ENCODE measurements at places on chromosomes 3 and 15.
A peak's percentile ranks its signal among the peaks of the same experiment; 100 is the strongest.

DNA sequence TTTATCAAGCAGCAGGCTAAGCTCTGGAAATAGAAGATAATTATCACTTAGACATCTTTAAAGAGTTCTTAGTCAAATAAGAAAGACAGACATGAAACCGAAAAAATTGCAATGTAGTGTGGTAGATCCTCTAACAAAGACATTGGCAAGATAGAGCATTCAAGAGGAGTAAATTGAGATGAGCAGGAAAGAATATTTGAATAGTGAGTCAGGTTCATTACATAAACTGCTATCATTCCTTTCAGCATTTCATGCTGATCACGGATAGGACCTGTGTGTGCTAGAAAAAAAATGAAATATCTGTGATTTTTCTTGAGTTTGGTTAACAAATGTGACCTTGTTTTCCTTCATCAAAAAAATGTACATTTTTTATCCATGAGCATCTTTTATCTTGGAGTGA is 460.9 kb downstream of the OTOL1 start:
- DNase-seq, result no peak

GRCh38 chr3:183817639-183818038 is 7.7 kb downstream of the MAP6D1 start:
- DNase-seq, result no peak

DNA sequence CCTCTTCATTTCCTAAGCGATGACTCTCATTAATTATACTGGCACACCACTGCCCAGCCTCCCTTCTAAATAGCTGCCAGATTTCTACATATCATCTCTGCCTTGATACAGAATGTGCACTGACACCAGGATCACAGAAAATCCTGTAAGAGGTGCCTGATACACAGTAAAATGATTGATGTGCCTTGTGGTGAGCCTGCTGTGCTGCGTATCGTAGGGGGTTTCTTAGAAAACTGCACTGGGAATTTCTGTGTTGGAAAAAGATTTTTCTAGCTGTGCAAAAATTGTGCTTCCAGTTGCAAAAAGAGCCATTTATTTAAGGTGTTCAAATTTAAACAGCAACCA is 3.0 kb upstream of the PLCH1 start:
- no peak for DNase-seq

GRCh38 chr3:50436114-50436674 is 67.2 kb downstream of the CACNA2D2 start:
- DNase-seq, result no peak

DNA sequence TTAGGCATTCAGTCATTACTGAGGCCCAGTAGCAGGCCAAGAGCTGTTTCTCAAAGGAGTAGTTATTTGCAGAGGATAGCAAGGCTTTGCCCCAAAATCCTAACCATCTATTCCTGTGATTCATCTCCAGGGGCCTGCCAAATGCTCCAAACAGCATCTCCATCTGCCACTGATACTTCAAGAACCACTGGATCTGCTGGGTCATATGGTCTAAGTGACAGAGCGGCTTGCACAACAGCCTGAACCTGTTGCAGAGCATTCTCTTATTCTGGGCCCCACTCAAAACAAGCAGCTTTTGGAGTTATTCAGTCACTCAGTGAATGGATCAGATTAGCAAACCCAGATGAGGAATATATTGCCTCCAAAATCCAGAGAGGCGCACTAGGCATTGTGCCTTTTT is 68.8 kb upstream of the ALDH1A3 start:
- no peak for DNase-seq

DNA sequence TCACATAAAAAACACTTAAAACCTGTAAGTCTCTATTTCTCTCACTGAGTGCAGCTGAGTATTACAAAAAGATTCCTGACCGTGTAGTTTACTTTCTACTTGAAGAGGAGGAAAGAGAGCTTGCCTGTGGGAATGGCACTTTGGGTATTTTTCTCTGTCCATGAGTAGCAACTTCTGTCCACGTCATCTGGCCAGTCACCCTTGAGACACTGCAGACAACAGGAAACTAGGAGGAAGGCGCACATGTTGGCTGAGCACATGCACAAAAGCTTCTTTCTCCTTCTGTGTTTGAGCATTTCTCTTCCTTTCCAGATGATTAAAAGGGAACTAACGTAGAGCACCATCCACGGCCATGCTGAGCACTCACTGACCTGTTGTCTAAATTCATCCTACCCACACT is 19.7 kb downstream of the STARD5 start:
- no peak for DNase-seq

DNA sequence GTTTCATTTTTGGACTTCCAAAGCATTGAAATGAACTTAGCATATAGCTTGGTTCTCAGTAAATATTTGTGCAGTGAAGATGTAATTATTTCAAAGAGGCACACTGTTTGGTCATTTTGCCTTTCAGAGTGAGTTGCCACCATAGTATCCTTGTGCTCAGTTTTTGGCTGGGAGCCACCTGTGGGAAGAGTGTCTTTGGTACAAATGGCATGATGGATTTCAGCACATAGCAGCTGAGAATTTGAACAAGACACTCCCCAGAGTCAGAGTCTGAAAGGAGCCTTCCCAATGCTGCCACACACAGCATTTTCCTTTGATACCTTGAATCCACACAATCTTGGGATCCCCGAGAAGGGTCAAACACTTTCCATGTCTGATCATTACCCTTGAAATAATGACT is 897.2 kb upstream of the ARPP21 start:
- DNase-seq, result no peak

DNA sequence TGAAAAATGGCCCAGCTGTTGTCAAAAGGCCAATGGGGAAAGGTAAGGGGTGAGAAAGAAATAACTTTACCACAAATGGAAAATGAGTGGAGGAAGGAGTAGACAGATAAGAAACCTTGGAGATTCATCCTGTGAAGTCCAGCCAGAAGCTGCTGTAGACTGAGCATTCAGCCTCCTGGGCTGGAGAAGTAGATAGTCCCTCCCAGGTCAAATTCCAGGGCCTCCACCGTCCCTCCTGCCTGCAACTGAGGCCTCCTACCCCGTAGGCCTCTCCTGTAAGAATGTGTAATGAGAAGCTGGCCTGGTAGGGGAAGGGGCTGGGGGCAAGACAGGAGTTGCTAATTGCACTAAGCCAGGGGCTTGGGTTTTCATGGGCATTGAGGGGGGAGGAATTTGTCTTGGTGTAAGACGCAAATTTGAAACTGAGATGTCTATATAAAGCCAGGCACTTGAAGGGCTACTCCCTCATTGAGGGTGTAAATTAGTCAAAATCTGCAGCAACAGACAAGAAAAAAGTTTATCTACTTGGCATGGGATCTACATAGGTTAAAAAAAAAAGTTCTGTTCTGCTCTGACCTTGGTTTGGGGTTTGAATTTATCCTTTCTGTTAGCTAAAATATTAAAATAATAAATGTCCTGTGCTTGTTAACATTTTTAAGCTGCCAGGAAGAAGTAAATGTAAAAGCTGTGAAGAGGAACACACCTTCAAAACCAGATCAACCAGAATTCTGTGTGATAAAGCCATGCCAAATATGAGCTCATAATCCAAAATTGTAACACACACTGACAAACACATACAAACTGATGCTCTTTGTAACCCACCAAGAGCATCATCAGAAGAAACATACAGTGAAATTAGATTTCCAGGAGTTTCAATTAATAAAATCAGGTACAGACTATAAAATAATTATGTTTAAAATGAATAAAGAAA is 1.7 kb upstream of the RBP2 start:
- no peak for DNase-seq

GRCh38 chr15:84791763-84792162 is 25.4 kb upstream of the ALPK3 start:
- DNase-seq, result no peak

GRCh38 chr15:85454403-85454802 is 74.0 kb downstream of the AKAP13 start:
- DNase-seq, result no peak

GRCh38 chr15:67472957-67473356 is 48.0 kb upstream of the C15orf61 start:
- no peak for DNase-seq

DNA sequence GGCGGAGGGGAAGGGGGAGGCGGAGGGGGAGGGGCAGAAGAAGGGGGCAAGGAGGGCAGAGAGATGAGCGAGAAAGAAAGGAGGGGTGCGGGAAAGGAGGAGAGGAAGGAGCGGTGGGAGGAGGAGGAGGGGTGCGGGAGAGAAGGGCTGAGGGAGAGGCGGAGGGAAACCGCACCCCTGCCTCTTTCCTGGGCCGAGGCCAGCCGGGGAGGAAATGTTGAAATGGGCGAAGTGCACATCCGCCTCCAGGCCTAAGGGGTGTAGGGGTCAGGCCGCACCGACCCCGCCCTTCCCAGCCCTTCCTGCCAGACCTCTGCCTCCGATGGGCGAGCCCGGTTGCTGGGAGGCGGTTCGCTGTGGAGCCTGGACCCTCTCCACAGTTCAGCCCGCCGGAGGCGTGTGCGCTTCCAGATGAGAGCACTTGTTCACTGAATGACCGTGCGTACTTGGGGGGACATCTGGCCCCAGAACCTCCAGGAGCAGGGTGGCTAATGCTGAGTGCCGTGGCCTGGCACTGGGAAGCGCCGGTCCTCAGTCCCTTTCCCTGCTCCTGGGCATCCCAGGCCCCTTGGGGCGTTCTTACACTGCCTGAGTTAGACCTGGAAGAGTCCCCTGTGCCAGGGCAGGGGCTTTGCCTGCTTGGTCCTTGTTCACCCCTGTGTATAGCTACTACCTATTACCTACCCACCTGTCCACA is 110.3 kb upstream of the KLF13 start:
- DNase-seq, result peak; percentile 27

Data from amygdala (tissue), 56 donors.